Pons (tissue), 1 donor: ENCODE measurements at places on chromosomes 2 and 18.

GRCh38 chr2:229129738-229130371 lies 141.2 kb downstream of the PID1 start:
- DNase-seq, result no peak

DNA sequence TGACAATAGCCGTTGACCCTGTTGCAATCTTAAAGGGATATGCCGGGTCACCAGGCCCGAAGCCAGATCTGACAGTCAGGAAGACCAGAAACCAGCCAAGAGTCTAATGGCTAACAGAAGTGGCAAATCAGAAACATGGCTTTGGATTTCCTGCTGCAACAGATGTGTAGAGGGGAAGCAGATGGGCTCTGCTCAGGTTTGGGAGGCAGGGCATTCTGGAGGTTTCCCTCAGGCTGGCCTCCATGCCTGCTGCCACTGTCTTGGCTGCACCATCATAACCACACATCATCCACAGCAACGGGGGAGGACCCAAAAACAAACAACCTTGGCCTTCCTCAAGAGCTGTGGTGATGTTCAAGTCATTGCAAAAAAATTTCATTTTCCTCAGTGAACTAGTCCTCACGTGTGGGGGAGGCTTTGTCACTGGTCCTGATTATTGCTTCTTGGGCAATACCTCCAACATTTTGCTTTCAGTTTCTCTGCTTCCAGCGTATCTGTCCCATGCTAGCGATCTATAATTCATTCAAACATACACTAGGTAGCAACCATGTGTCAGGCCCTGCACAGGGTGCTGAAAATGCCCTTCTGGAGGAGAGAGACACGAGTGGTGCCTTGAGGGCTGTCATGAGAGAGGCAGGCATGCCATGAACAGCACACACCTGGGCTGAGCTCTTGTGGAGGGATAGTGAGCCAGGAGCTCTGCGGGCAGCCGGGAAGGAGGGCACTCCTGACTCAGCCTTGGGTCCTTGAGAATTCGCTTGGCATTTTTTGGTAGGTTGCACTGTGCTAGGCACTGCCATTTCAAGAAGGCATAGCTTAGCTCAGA lies 48.2 kb upstream of the LGALSL start:
- no peak for DNase-seq

DNA sequence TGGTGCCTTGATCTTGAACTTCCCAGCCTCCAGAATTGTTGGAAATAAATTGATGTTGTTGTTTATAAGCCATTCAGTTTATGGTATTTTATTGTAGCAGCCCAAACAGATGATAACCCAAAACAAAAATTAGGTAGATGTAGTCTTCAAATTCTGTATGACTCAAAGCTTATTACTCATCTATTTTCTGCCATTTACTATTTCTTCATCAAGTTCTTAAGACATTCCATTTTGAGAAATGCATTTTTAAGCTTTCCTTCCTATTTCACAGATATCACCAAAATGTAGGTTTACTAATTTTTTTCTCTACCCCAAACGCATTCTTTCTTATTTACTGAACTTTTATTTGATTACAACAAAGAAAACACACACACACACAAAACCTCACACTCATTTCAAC lies 148.2 kb downstream of the RND3 start:
- DNase-seq, result no peak

GRCh38 chr2:184637781-184638180 lies 39.5 kb downstream of the ZNF804A start:
- no peak for DNase-seq

GRCh38 chr2:109686921-109687320 lies 72.8 kb downstream of the SOWAHC start:
- no peak for DNase-seq
